CD4-positive, alpha-beta T cell treated with Interleukin-1 beta for 1 hour (primary cell): ENCODE measurements at places on chromosomes 3 and 15.

DNA sequence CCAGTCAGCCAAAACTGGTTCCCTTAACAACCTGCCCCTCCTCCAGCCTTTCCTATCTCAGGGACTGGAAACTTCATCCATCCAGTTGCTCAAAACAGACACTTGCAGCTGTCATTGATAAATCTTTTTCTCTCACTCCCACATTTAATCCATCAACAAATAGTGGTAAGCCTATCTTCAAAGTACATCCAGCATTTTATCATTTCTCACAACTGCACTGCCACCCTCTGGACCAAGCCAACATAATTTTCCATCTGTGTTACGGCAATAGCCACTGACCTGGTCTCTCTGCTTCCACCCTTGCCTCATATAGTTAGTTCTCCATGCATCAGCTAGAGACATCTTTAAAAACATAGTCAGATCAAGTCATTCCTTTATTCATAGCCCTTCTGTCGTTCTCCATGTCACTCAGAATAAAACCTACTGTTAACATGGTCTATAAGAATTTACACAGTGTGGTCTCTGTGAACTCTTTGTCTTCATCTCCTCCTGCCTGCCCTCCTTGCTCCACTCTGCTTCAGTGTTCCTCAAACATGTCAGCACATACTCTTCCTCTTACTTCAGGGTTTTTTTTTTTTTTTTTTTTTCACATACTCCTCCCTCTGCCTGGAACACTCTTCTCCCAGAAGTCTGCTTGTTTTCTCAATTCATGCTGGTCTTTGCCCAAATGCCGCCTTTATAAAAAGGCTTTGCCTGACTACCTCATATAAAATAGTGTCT, 102.5 kb upstream of the COL6A5 start:
- DNase-seq = no peak

DNA sequence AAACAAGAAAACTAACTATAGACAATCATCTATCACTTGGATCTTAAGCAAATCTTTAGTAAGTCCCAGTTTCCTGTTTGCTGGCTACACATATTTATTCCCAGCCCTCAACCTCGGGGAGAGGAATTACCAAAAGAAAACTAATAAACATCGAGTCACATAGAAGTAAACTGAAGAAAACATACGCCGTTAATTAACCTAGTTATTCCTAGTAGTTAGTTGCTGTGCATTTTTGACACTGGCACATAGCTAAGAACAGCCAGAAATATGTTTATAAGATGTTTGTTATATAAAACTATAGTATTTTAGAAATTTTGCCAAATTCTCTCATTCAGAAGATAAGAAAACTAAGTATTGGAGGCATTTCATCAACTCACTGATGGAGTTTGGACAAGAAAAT, 407.2 kb upstream of the ARHGEF26 start:
- no peak for DNase-seq

DNA sequence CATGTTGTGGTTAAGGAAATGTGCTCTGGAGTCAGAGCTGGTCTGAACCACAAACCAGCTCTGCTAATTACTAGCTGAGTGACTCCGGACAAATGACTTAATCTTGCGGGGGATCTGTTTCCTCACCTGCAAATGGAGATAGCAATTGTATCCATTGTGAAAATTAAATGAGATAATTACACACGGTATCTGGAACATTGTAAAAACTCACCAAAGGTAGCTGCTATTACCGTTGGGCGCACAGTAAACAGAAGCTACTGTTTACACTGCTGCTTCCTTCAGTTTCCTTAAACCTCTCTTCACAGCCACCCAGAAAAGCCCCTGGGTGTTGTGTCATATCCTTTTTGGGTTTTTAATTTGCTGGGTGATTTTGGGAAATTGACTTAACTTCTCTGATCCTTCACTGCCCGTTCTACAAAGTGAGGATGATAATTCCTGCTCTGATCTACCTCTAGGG, 107.8 kb downstream of the MEGF11 start:
- no peak for DNase-seq

DNA sequence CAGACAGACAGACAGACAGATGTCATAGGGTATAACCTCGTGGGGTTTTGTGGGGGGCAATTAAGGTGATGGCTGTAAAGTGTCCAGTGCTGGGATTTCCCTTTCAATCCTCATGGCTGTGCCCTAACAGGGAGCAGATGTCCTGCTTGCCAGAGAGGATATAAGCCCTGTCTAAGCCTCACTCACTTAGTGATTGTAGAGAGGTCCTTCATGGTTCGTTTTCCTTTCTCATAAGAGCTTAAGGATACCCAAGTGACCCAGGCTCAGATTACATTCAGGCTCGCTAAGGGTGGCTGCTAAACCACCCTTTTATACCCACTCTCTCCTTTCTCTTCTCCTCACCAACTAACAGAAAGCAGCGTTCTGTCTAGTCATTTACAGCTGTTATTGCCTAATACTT, 19.2 kb downstream of the LYSMD2 start:
- no peak for DNase-seq

- DNase-seq = no peak
These were observed 28.7 kb downstream of the CMTM7 start for GRCh38 chr3:32420126-32421038.

- DNase-seq = no peak
These were observed 1.1 kb downstream of the PARP6 start for GRCh38 chr15:72271221-72271620.

GRCh38 chr15:33098094-33099058, 96.1 kb downstream of the FMN1 start:
- no peak for DNase-seq

DNA sequence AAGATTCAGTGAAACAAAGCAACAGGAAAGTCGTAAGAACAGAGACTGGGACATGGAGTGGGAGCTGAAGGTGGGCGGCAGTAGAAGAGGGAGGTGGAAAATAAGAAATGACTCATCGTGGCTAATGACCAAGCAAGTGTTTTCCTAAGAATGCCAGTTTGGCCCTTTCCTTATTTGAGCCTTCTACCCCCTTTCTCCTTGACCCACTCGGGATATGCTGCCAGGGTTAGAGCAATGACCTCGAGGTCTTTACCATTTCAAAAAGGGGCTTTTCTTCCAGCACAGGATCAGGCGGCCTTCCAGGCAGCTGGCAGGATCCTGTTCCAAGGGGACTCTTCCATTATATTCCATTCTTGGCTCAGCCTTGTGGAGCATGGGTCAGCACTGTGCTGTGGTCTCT, 241.1 kb downstream of the RYR3 start:
- DNase-seq = no peak

DNA sequence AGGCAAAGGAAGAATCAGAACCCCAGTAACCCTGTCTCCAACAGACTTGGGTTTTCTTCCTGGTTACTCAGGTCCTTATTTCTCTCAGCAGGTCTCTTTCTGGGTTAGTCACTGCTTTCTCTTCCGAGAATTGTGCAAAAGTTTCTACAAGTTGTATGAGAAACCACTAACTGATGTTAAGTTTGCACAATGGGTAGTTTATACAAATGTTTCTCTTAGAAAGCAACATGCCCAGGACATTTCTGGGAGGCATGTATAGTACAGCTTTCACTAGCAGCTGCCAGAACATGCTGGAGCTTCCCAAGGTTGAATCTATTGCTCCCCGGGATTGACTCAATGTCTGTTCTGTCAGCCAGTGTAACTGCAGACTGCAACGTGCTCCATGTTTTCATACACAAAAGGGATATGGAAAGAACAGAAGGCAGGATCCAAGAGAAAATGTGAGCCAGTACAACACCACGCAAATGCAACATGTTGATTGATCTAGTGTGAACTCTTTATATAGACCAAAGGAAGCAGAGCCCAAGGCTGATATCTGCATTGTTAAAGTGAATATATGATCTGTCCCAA, 887.8 kb downstream of the MCTP2 start:
- DNase-seq = no peak

- no peak for DNase-seq
These were observed 16.4 kb downstream of the UBE2E2 start for GRCh38 chr3:23219552-23219951.

DNA sequence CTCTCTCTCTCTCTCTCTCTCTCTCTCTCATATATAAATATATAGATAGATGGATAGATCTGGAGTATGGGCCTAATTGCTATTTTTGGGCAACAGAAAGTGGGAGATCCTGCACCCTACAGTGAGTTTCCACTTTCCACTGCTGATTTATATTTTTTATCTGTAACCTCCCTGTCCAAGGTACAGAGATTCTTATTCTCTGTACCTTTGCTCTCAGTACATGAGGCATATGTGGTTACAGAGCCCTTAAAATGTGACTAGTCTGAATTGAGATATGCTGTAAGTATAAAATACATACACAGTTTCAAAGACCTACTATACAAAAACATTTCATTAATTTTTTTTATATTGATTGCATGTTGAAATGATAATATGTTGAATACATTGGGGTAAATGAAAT, 51.1 kb upstream of the FOXP1 start:
- no peak for DNase-seq

- DNase-seq = no peak
These were observed 8.2 kb upstream of the MYRIP start for GRCh38 chr3:39801216-39801615.

- no peak for DNase-seq
These were observed 885.2 kb upstream of the CFAP20DC start for GRCh38 chr3:59935025-59935424.

DNA sequence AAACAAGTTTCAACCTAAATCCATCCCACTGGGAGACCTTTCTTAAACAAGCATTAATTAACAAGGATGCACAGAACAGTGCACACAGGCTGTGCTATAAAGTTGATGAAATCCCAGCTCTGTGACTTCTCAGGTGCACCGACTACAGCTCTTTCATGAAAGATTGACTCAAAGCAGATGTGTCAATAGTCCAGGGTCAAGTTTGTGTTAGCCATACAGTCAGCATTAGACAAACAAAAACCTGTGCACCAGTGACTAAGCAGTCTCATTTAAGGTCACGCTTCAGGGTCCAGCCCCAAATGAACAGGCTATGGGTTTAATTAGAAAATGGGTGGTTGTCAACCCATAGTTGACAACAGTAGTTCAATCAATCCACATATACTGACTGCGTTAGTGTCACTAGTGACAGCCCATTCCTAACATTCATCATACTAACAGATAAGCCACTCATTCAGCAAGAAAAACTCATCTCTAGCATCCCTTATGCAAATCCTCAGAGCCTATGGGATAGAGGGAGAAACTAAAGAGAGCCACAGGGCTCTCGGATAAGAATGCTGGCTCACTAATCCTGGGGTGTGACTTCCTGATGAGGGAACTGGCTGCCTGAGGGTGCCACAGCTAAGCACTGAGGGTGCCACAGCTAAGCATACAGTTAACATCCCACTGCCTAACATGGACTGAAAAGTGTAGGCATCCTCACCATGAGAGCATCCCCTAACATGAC, 84.1 kb downstream of the WNT5A start:
- DNase-seq = no peak

DNA sequence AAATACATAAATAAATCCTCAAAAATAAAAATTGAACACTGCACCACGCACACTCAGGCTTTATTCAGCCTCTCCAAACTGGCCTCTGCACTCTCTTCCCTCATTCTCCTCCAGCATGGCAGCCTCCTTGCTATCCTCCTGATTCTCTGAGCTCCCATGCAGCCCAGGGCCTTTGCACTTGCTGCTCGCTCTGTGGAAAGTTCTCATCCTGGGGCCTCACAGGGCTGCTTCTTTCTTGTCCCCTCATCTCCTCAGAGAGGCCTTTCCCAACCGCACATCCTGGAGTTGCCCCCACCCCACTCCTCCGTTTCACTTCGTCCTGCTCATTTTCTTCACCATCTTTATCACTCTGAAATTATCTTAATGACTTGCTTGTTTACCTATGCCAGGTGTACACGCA, 123.0 kb downstream of the SHQ1 start:
- no peak for DNase-seq

DNA sequence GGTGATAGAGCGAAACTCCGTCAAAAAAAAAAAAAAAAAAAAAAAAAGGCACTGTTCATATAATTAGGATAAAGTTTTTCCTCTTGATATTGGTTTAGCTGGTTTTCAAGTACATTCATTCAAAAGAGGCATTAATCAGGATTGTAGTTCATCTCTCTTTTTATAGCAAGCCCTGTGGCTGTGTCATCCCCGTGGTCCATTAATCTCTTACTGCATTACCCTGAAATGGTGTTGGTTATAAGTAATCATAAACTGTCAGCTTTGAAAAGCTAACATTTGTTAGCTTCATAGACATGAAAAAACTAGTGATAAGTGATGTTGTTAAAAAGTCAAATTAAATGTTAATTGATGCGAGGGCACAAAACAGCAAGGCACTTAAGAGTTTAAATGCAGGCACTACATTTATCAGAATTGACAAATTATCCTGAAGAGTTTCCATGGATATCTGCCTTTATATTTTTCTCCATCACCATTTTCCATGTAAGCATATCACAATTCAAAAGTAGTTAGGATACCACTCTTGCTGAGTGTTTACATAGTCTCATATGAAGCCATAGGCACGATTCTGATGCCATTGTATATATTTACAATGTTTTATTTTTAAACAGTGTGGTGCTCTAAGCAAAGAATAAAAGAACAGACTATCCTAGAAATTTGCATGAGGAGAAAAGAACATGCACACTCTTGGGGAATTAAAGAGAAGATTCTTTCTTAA, 193.1 kb downstream of the OTOL1 start:
- no peak for DNase-seq

DNA sequence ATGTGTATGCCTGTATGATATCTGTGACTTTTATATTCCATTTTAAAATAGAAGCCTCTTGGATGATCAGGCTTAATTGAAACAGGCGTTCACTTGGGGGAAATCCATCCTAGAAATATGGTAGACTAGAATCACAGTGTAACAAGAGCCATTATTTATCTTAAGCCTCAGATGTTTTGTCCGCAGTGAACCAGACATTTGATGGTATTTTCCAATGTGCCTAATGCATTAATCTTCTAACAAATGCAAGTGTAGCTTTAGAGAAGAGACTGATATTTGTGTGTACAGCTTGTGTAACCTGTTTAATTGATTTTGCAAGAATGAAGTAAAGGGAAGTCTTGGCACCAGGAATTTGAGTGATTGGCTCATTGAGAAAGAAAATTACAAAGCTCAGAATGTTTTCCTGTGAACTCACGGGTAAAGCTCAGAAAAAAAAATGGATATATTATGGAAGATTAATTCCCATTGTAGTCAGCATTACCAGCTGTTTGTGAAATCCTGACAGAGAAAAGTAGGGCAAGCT, 155.7 kb downstream of the SV2B start:
- DNase-seq = no peak

DNA sequence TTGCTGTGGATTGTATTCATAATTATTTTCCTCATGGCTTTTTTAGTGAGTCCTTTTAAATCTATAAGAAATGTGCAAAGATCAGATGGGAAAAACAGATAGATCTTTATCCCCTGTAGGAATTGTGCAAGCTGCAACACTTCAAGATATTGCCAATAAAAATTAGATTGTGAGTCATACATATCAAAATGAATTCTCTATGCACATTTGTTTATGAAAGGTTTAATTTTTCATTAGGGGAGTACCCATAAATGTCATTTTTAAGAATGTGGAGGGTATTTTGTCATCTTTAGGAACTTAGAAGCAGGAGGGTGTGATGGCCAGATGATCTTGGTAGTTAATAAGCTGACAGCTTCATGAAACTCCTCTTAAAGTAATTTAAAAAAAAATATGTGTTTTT, 2.9 kb downstream of the PIAS1 start:
- DNase-seq = no peak

GRCh38 chr15:38897551-38897950, 332.9 kb upstream of the RASGRP1 start:
- no peak for DNase-seq
